ENCODE measurements at places on chromosomes 11 and 22.

DNA sequence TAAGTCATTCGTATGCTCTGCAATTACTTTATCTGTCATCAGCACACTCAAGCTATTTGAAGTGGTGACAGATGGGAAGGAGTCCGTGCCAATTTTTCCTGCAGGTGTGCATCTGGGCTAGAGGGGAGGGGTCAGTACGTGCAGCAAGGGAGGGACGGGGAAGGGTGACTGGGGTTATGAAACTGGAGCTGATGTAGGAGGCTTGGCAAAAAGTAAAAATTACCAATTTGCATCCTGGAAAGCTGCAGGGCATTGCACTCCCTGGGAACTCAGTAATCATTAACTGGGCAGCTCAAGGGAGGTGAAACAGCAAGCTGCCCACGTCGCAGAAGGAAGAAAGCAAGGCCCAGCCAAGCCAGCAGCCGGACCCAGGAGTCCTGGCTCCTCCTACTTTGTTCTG lies 87.1 kb upstream of the TMEM45B start:
- no peak for DNase-seq
- no peak overlapping the region for H3K27ac ChIP-seq
- no peak overlapping the region for H3K4me3 ChIP-seq
- no peaks in the 10 kb centered on the region for H3K36me3 ChIP-seq
- no peaks in the 10 kb centered on the region for H3K27me3 ChIP-seq

DNA sequence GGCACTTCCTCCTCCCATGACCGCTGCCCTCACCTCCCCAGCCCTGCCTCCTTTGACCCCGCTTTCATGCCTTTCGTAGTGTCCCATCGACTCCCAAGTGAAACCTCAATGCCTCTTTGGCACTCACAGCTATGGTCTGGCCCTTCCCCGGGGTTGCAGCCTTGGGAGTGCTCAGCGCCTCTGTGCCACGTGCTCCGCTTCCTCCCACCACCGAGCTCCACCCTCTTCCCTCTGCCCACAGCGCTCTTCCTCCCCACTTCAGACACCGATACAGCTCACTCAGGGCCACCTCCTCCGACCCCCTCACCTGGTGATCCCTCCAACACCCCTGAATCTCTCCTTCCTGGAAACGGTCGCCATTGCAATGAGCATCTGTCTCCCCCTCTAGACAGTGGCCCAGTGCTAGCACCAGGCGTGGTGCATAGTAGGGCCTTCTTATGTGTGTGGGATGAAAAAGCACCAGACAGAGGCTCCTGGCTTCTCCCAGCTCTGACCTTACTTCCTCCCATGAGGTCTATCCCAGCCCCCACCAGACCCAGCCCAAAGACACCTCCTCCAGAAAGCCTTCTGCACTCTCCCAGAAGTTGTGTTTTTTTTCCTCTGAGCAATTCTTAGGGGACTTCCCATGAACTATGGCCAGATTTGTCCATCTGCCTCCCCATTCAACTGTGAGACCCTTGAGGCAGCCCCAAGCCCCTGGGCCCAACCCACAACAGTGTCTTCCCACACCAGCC lies 16.4 kb upstream of the SCGB1A1 start:
- peaks cover 2% of the 10 kb centered on the region for H3K27me3 ChIP-seq
- peak overlapping the region; percentile 70 for H3K4me3 ChIP-seq
- H3K36me3 ChIP-seq = no peaks in the 10 kb centered on the region
- H3K4me1 ChIP-seq = peaks cover 51% of the 10 kb centered on the region

GRCh38 chr11:2904153-2905052 lies 18.8 kb upstream of the CDKN1C start:
- H3K4me1 ChIP-seq = peaks cover 30% of the 10 kb centered on the region
- no peaks in the 10 kb centered on the region for H3K27me3 ChIP-seq
- no peak overlapping the region for H3K4me3 ChIP-seq
- no peak for DNase-seq

DNA sequence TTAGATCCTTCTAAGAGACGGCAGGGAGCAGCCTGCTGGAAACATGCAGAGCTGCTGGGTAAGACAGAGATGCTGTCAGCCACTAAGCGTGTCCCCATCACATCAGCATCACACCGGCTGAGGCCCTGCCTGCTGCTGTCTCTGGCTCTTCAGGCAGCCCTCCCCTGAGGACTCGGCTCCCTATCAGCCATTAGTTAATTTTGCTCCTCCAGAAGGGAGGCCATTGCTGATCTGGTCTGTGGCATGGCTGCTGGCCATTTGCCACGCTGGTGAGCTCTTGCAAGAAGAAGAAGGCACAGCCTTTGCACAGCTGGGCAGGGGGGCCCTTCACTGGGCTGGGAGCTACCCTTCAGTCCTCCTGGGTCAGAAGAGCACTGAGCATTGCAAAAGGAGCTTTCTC lies 131.2 kb upstream of the PARVA start:
- H3K36me3 ChIP-seq = peaks cover 4% of the 10 kb centered on the region
- H3K27ac ChIP-seq = no peak overlapping the region
- no peaks in the 10 kb centered on the region for H3K27me3 ChIP-seq
- no peak overlapping the region for H3K4me3 ChIP-seq

GRCh38 chr11:58027341-58027740 lies 3.4 kb upstream of the OR6Q1 start:
- H3K27ac ChIP-seq = no peak overlapping the region
- H3K36me3 ChIP-seq = no peaks in the 10 kb centered on the region
- no peaks in the 10 kb centered on the region for H3K27me3 ChIP-seq

GRCh38 chr11:129324533-129325175 lies 51.0 kb upstream of the BARX2 start:
- no peaks in the 10 kb centered on the region for H3K36me3 ChIP-seq
- no peak for DNase-seq
- H3K27me3 ChIP-seq = peaks cover 6% of the 10 kb centered on the region
- no peaks in the 10 kb centered on the region for H3K4me1 ChIP-seq

GRCh38 chr22:37397226-37397625 lies 30.1 kb downstream of the ELFN2 start:
- H3K27me3 ChIP-seq = peaks cover 3% of the 10 kb centered on the region
- no peaks in the 10 kb centered on the region for H3K36me3 ChIP-seq
- H3K4me1 ChIP-seq = peaks cover 3% of the 10 kb centered on the region
- DNase-seq = no peak
- no peak overlapping the region for H3K27ac ChIP-seq

DNA sequence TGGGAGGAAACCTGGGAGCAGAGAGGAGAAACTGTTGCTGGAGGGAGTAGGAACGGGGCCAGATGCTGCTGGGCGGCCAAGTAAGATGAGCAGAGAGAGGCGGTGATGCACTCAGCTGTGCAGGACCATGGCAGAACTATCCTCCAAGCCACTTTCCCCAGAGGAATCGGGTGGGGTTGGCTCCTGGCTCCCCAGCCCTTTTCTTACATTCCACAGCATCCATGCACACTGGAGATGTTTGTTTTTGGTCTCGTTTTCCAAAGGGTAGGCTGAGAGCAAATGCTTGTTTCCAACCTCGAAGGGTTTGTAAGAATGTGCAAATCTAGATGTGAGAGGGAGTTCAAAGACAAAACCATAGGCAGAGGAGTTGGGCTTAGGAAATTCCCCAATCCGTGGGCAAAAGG lies 73.2 kb downstream of the DBX1 start:
- no peak overlapping the region for H3K27ac ChIP-seq
- no peak for DNase-seq
- H3K27me3 ChIP-seq = peaks cover 21% of the 10 kb centered on the region
- no peaks in the 10 kb centered on the region for H3K36me3 ChIP-seq

DNA sequence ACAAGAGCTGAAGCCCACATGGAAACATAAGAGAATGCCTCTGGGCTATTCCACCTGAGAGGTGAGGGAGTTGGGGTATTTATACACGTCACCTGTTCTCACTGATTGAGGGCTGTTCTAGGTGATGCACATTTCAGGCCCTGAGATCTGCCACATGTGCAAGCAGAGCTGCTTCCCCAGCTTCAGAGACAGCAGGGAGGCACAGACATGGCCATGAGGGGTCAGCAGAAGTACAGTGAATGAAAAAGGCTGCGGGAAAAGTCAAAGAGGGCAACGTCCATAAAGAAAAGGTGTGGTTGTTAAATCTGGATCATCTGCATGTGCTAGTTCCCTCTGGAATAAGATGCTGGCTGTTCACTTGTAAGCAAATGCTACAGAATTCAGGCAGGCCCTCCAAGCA lies 75.4 kb downstream of the GAB4 start:
- H3K27me3 ChIP-seq = peaks cover 19% of the 10 kb centered on the region
- no peak for DNase-seq
- no peaks in the 10 kb centered on the region for H3K4me1 ChIP-seq
- no peaks in the 10 kb centered on the region for H3K36me3 ChIP-seq
- no peak overlapping the region for H3K27ac ChIP-seq

GRCh38 chr11:7204778-7205177 lies 46.9 kb upstream of the SYT9 start:
- no peak overlapping the region for H3K27ac ChIP-seq
- no peaks in the 10 kb centered on the region for H3K27me3 ChIP-seq
- no peak overlapping the region for H3K4me3 ChIP-seq
- DNase-seq = no peak
- H3K36me3 ChIP-seq = no peaks in the 10 kb centered on the region

DNA sequence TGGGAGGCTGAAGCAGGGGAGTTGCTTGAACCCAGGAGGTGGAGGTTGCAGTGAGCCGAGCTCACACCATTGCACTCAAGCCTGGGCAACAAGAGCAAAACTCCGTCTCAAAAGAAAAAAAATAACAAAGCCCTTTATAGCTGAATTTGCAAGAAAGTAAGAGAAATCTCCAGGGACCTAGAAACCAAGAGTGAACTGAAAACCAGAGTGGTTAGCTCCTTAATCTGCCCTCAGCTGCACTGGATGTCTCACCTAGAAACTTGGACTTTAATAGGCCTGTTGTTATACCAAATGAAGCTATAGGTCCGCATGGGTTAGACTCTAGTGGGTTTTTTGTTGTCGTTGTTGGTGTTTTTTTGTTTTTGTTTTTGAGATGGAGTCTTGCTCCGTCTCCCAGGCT lies 4.1 kb downstream of the NEU3 start:
- H3K27me3 ChIP-seq = no peaks in the 10 kb centered on the region
- peaks cover 32% of the 10 kb centered on the region for H3K4me1 ChIP-seq
- H3K36me3 ChIP-seq = peaks cover 23% of the 10 kb centered on the region
- DNase-seq = no peak

GRCh38 chr11:36631774-36632173 lies 33.7 kb upstream of the RAG2 start:
- H3K27ac ChIP-seq = no peak overlapping the region
- no peaks in the 10 kb centered on the region for H3K4me1 ChIP-seq
- no peak for DNase-seq
- H3K4me3 ChIP-seq = no peak overlapping the region

DNA sequence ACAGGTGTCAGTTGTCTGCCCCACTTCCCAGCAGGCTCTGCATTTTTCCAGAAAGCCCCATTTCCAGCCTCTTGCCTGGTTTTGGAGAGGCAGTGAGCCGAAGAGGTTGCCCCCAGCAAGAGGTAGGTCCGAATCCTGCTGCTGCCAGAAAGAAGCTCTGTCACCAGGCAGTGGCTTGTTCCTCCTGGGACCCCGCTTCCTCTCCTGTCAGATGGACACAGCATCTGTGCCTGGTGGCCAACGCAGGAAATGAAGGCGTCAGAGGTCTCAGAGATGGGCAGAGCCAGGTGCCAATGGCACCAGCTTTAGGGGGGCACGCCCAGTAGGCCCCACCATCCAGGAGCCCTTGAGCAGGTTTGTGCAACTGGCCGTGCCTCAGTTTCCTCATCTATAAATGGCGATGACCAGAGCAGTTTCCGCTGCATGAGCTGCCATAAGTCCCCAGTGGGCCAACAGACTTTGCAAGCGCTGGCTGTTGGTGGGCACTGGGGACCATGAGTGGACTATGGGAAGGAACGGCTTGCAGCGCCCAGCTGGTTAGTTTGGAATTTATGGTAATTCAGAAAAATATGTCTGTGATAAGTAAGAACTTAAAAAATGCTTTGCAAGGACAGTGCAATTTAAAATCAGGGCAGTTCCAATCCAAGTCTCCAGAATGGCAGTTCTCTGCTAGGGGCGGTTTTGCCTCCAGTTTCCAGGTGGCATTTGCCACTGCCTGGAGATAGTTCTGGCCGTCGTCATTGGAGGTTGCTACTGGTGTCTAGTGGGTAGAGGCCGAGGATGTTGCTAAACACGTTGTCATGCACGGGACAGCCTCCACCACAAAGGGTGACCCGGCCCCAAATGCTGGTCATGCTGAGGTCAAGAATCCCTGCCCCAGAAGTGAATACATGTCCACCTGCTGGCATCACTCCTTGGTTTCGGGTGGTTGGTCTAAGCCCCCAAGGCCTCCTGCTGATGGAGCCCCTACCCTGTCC lies 2.3 kb upstream of the OSBPL5 start:
- H3K27ac ChIP-seq = no peak overlapping the region
- no peak for DNase-seq
- H3K36me3 ChIP-seq = no peaks in the 10 kb centered on the region
- peaks cover 27% of the 10 kb centered on the region for H3K27me3 ChIP-seq

- no peaks in the 10 kb centered on the region for H3K27me3 ChIP-seq
- no peaks in the 10 kb centered on the region for H3K36me3 ChIP-seq
- DNase-seq = no peak
- no peak overlapping the region for H3K27ac ChIP-seq
These were observed 9.9 kb downstream of the OSBPL5 start for GRCh38 chr11:3155216-3155615.

DNA sequence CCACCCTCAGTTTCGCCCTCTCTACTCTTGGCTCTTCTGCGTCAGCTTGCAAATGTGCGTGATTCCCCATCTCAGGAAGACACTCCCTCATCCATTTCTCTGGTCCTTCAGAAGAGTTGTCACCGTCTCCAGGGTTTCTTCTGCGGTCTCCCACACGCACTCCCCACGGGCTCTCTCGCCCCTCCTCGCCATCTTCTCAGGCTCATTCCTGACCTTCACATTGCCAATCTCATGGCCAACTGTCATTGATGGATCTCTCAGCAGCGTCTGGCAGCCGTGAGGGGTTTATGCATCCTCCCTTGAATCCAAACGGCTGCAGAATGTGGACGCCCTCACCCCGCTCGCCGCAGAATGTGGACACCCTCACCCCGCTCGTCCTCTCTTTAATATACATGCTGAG lies 10.5 kb downstream of the SYNGR1 start:
- DNase-seq = no peak
- no peak overlapping the region for H3K4me3 ChIP-seq
- no peaks in the 10 kb centered on the region for H3K27me3 ChIP-seq
- no peaks in the 10 kb centered on the region for H3K36me3 ChIP-seq

DNA sequence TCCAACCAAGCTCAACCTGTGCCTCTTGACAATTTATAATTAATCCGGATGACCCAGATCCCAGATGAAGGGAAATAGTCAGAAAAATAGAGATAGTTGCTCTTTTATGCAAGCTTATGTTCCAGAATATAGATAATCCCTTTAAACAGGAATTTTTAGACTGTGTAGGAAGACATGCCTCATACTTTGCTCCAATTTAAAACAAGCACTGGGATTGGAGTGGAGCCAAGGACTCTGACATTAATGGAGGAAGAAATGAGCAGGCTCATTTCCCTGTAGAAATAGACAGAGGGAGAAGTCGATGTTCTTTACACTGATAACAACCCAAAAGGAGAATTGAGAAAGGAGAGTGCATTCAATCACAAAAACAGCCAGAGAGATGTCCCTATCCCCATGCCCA lies 70.1 kb upstream of the LRRC55 start:
- H3K27me3 ChIP-seq = no peaks in the 10 kb centered on the region
- no peak for DNase-seq
- H3K36me3 ChIP-seq = no peaks in the 10 kb centered on the region
- H3K4me3 ChIP-seq = no peak overlapping the region
- no peaks in the 10 kb centered on the region for H3K4me1 ChIP-seq

GRCh38 chr11:131422029-131422428 lies 51.6 kb downstream of the NTM start:
- no peak for DNase-seq
- no peaks in the 10 kb centered on the region for H3K27me3 ChIP-seq
- no peaks in the 10 kb centered on the region for H3K36me3 ChIP-seq
- H3K4me3 ChIP-seq = no peak overlapping the region
- no peaks in the 10 kb centered on the region for H3K4me1 ChIP-seq
